COR-L47 (cell line): ENCODE measurements at places on chromosomes 2 and 18.

DNA sequence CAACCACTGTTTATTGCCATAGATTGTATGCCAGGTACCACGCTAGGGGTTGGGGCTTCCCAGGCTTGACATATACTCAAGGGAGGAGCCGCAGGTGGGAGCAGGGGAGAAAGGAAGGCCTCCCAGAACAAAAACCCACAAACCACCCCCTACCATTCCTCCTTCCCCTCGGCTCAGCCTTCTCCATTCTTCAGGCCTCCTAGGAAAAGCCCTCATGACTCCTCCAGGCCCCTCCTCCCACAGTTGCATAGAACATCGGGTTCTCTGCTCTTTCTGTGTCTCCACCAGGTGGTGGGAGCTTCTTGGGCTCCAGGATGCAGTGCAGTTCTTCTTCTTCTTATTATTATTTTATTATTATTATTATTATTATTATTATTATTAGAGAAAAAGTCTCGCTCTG lies 80.3 kb downstream of the ZFP36L2 start:
- no peak for DNase-seq

- no peak for DNase-seq
Measured at GRCh38 chr2:105443617-105444598, 45.1 kb upstream of the FHL2 start.

GRCh38 chr2:27622921-27623384 lies 5.9 kb downstream of the CCDC121 start:
- DNase-seq = no peak

DNA sequence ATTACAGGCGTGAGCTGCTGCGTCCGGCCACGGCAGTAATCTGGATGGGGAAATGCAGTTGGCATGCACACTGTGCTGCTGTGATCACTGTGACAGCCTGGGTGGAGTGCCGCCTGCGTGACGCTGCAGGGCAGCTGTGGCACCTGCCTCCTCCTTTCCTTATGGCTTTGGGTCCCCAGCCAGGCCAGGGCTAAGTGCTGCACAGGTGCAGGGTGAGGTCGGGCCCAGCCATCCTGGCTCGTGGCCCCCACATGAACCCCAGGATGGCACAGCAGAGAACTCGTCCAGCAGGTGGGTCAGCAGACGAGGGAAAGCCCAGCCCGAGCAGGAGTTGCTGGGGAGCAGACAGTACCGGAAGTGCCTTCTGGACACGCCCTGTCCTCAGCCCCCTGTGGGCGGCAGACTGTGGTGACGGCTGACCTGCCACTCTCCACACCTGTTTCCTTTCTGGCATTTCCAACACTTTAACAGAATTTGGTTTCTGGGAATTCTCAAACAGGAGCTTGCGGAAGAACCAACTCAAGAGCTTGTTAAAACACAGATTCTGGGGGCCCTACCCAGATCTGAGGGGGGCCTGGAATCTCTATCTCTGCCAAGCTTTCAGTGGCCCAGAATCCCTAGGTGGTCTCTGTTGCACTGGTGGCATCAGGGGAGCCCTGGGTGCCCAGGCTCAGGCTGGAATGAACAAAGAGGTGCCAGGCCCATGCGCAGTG lies 16.9 kb downstream of the HS1BP3 start:
- peak; percentile 60 for DNase-seq

- DNase-seq = no peak
Measured at GRCh38 chr2:1670636-1671035, 73.7 kb downstream of the PXDN start.
